ENCODE measurements at places on chromosomes 3 and 15.

- no peak for DNase-seq
Observed at GRCh38 chr15:63991706-63992105, 54.6 kb downstream of the DAPK2 start.

- no peak for DNase-seq
Observed at GRCh38 chr3:106210923-106211322, 342.1 kb upstream of the CBLB start.

GRCh38 chr3:157061265-157061664 is 98.7 kb downstream of the CCNL1 start:
- DNase-seq, result no peak

DNA sequence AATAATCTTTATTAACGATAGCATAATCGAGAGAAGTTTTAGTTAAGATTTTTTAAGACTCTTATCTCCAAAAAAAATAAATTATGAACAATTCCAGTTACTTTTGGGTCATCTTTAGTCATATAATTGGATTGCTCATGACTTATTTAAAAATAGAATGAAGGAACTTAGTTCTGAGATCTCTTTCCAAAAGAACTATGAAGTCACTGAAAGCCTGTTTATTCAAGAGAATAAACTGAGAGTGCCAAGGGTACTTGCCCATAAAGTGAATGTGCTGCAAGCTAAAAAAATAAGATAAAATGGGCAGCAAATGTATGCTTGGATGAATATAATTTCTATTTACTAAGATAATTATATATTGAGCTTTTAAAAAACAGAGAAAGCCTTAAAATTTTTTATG is 176.5 kb upstream of the PLSCR5 start:
- no peak for DNase-seq

DNA sequence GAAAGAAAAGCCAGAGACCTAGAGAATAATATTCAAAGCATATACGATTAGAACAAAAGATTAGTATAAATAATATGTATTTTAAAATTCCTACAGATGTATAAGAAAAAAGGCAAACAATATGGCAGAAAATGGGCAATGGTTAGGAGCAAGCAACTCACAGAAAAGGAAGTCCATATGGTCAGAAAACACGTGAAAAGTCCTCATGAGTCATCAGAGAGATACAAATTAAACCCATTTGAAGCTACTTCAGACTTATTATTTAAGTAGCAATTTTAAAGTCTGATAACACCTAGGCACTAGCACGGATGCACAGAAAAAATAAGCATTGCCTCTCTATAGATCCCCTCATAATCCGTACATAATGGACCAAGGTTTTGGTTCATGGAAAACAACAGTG is 25.6 kb downstream of the SLC7A14 start:
- no peak for DNase-seq
